ENCODE measurements at places on chromosomes 4 and X.

- DNase-seq = no peak
Observed at GRCh38 chr4:82681754-82682153, 116.8 kb downstream of the SCD5 start.

GRCh38 chr4:140819610-140820009, 63.4 kb upstream of the TBC1D9 start:
- DNase-seq = no peak

- no peak for DNase-seq
Observed at GRCh38 chr4:33296876-33297455, 2576.8 kb downstream of the PCDH7 start.

GRCh38 chr4:55424791-55425190, 29.0 kb downstream of the TMEM165 start:
- DNase-seq = no peak

- DNase-seq = no peak
Observed at GRCh38 chr4:5370286-5370685, 319.0 kb downstream of the STK32B start.

DNA sequence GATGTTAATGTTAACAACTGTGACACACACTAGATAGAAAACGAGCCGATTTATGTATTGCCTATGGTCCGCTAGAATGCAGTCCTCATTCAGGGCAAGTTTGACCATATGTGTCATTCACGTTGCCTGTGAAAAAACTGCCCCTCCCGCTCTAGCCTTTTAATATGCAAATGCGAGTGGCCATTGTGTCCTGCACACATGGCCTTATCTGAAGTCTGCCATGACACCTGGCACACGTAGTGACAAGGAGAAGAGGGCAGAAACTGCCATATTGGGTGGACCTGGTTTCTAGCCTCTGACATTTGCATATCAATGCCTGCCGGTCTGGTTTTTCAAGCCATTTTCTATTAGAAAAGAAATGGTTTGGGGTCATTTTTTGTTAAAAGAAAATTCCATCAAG, 303.3 kb upstream of the TECRL start:
- no peak for DNase-seq

- DNase-seq = no peak
Observed at GRCh38 chr4:176467001-176467400, 147.2 kb downstream of the SPCS3 start.

GRCh38 chr4:66604192-66604591, 933.9 kb upstream of the EPHA5 start:
- DNase-seq = no peak

GRCh38 chrX:70001269-70001668, 48.5 kb downstream of the AWAT2 start:
- DNase-seq = no peak

GRCh38 chr4:157204634-157205244, 15.8 kb upstream of the GRIA2 start:
- DNase-seq = no peak

- DNase-seq = no peak
Observed at GRCh38 chr4:88585917-88586316, 6.4 kb upstream of the HERC3 start.

GRCh38 chrX:1453951-1454785, 1.5 kb upstream of the ASMTL start:
- peak; percentile 87 for DNase-seq

DNA sequence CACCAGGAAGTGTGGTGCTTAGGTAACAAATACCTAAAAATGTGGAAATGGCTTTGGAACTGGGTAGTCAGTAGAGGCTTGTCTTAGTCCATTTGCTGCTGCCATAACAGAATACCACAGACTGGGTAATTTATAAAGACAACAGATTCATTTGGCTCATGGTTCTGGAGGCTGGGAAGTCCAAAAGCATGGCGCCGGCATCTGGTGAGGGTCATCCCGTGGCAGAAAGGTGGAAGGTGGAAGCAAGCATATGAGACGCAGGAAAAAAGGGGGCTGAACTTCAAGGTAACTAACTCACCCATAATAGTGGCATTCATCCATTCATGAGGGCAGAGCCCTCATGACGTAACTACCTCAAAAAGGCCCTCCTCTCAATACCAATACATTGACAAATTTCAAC, 6.6 kb downstream of the FAM3A start:
- DNase-seq = no peak

GRCh38 chr4:17366496-17366895, 145.4 kb downstream of the QDPR start:
- DNase-seq = no peak

- no peak for DNase-seq
Observed at GRCh38 chr4:38150766-38151165, 190.6 kb downstream of the PTTG2 start.

DNA sequence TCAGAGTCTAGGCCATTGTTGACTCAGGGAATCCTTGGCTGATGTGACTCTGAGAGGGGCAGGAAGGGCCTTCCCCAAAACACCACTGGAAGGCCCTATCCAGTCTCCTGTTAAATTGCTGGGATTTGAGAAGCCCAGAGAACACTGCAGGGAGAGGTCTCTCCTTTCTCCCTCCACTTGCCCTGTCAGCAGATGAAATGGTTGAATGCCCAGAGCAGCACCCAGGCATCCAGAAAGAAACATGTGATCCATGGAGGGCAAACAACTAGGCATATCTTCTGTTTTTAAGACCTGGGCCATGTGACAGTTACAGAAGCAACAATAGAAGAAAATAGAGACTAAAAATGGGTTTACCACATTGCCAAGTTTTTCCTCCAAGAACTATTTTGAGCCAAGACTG, 291.1 kb downstream of the QDPR start:
- DNase-seq = no peak

GRCh38 chrX:40273356-40274050, 175.7 kb upstream of the BCOR start:
- no peak for DNase-seq

DNA sequence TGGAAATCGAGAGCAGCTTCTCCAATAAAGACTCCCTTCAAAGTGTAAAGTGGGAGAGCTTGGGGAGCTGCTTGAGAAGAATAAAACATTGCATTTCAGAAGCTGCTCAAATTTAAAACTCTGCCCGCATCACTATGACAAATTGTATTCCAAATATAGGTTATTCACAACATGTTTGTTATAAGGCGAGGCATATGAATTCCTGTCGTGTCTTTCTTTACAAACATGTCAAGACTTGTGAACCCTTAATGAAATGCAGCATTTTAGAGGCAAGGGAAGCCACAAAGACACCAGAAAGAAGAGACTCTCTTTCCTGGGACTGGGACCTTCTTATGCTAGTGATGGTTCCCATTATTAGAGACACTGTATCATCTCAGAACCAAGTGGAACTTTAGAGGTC, 311.2 kb downstream of the DHX15 start:
- no peak for DNase-seq

GRCh38 chrX:79412972-79413371, 45.8 kb upstream of the ITM2A start:
- no peak for DNase-seq

- no peak for DNase-seq
Observed at GRCh38 chrX:25427873-25428555, 412.2 kb upstream of the ARX start.

DNA sequence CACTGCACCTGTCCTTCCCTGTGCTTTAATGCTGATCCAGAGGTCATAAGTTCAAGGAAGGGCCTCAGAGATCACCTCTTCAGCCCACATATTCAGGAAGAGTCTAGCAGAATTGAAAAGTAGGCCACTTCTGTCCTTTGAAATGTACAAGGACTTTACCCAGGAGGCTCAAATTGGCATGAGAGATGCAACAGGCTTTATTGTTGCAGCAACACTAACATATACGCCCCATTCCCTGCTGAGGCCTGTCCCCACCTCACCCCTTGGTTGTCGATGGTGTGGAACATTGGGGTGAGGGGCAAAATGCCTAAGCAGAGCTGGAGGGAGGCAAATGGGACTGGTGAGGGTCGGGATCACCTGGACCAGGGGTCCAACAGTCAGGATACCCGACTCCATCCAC, 2.8 kb downstream of the PRAF2 start:
- DNase-seq = no peak

DNA sequence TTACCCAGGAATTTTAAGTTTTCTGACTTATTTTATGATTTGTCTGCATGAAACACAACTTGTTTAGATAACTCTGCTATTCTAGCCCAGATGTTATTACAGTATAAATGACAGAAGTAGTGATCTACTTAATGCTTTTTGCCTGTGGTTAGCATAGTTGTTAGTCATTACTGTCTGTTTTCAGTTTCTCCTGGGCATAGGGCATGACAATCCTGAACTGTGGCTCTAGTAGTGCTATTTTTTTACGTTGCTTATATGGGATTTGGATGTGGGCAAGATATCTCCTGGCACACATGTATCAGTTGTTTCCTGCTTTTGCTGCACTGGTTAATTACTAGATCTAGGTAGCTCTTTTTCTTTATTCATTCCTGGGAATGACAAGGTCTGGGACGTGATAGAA, 1005.8 kb downstream of the PCDH18 start:
- no peak for DNase-seq

- no peak for DNase-seq
Observed at GRCh38 chr4:149296503-149296902, 519.1 kb downstream of the IQCM start.

- DNase-seq = no peak
Observed at GRCh38 chrX:70998411-70999027, 67.6 kb upstream of the SLC7A3 start.

DNA sequence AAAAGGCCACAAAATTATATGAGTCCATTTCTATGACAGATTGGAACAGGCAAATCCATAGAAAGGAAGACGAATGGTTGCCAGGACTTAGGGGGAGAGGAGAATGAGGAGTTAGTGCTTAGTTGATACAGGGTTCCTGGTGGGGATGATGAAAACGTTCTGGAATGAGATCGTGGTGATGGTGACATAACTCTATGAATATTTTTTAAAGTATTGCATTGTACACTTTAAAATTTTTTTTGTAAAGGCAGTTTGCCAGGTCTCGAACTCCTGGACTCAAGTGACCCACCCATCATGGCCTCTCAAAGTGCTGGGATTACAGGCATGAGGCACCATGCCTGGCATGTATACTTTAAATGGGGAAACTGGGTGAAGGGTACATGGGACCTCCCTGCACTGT, 9.9 kb upstream of the CCNQ start:
- DNase-seq = no peak

DNA sequence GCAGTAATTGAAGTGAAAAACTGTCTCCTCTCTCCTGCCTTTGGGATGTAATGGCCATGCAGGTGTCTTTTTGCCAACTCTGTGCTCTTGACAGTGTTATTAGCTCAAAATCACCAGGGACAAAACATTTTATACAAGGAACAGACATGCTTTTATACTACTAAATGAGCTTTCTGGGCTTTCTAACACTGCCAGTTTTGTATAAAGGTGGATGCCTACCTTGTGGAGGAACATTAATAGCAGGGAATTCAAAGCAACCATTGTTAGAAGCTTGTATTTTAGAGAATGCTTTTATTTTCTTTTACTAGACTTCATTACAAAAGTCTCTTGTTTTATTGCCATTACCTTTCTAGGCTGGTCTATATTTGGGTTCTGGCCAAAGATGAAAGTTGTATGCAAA, 54.7 kb upstream of the ARSJ start:
- no peak for DNase-seq

DNA sequence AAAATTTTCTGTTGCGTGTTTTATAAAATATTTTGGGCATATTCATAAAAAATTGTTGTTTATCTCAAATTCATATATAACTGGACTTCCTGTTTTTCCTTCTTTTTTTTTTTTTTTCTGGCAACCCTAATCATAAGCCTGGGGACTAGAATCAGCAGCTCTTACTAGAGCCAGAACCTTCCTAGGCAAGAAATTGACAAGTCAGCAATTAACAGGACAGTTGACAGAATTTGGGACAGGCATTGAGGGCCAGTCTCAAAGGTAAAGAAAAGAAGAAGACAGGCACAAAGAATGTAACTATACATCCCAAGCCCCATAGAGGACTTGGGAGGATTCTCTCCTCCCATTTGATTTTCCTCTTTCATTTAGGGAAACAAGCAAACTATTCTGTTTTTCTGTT, 35.0 kb upstream of the HS3ST1 start:
- DNase-seq = no peak

- no peak for DNase-seq
Observed at GRCh38 chrX:115284877-115285276, 4.6 kb upstream of the LUZP4 start.

- no peak for DNase-seq
Observed at GRCh38 chr4:143514169-143514495, 630 bp downstream of the SMARCA5 start.

DNA sequence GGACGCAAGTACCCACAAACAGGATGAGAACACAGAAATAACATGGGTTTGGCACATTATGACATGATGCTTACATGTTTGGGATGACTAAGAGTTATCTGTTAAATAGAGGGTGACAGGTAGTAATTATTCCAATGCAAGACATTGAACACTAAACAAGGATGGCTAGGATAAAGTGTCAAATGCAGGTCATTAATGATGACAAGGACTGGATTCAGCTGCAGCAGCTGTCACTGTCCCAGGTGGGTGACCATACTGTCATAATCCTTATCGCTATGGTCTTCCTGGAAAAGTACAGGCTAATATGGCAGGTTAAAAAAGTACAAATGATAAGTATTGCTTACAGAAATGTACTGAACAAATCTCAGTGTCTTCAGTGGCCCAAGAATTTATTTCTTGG, 123.9 kb downstream of the ANTXR2 start:
- no peak for DNase-seq

GRCh38 chrX:39260965-39261364, 459.7 kb downstream of the MID1IP1 start:
- DNase-seq = no peak

DNA sequence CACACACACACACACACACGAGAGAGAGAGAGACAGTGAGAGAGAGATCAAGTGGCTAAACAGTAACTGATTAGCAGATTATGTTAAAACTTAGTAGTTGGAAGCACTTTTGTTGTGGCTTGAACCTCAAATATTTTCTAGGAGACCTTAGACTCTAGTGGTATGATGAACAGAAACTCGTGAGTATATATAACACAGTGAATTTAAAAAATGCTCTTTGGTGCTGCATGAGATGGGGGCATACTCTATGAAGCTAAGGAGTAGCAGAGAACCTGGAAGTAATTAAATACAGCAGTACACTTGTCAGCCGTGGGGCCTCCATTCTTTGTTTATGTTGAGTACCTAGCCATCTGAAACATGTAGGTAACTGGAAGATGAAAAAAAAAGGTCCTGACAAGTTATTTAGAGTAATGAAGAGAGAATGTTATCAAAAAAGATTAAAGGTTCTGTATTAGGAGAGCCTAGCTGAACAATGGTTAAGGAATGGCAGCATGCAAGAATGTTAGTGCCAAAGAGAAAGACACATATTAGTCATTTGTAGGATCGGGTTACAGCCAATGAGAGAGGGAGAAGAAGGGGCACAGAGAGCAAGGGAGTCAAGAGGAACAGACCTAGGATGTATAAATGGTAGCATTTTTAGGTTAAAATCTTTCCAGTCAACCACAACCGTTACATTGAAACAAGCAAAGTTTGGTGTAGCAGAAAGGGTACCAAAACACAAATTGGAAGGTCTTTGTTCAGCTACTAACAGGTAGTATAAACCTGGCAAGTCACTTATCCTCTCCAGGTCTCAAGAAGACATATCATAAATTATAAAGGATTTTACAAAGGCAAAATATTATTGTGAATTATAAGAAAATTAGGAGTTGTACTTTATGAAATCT, 316.7 kb upstream of the DIPK2B start:
- DNase-seq = no peak

All from effector CD4-positive, alpha-beta T cell (primary cell).